ENCODE measurements at places on chromosomes 6 and 20.

GRCh38 chr6:91569071-91569470, 982.2 kb upstream of the MAP3K7 start:
- no peak for DNase-seq

DNA sequence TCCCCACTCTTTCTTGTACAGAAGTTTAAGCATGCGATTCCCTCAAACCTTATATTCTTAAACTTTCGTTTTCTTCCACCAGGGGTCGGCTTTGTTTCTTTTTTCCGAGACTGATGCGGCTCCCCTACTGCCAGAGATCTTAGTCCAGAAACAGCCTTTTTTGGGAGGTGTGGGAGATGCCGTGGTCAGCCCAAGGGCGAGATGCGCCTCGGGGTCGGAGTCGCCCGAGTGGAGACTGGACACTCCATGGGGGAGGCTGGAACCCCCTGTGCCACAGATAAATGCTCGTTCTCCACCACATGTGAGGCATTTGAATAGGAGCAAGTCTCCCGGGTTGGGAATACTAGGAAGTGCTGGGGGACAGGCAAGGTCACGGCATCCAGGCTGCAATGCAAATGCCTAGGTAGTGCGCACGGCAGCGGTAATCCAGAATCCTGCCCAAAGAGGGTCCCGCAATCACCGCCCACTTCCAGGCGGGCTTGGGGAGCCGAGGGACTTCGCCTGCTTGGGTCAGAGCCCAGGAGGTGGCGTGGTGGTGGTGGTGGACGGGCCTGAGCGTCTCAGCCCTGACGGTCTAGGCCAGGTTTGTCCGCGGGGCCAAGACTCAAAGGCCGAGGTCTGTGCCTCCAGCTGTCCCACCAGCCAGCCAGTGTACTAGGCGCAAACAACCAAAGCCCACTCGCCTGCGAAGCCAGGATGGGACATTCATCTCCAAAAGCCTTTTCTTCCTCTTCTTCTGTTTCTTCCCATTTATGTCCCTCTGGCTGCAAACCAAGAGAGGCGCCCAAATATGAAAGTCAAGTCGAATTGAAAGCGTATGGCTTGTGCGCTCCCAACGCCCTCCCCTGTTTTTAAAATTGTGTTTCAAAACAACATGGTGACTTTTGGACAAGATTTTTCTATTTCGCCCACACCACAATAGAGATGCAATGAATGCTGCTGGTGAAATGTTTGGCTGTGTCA, 39.3 kb upstream of the OSTM1 start:
- peak; percentile 49 for DNase-seq

- DNase-seq: no peak
Observed at GRCh38 chr6:150198532-150198931, 55.7 kb downstream of the PPP1R14C start.

DNA sequence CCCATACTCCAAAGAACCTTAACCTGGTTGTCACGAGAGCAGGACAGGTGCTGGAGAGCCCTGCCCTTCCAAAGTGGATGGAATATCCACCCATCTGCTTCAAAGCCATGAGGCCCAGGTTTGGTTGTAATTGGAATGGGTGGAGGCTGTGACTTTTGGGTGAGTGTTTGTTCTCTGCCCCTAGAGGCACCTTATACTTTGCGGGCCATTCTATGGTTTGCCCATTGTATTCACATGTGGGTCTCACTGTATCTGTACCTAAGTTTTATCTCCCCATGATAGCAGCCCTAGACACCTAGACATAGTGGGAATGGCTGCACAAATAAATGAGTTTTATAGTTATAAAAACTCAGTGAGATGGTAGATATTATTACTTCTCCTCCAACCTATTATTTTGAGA, 67.1 kb upstream of the NAA20 start:
- DNase-seq: no peak

Data from CD8-positive, alpha-beta T cell (primary cell).